GM12892 (cell line): ENCODE measurements at places on chromosomes 2 and 18.

DNA sequence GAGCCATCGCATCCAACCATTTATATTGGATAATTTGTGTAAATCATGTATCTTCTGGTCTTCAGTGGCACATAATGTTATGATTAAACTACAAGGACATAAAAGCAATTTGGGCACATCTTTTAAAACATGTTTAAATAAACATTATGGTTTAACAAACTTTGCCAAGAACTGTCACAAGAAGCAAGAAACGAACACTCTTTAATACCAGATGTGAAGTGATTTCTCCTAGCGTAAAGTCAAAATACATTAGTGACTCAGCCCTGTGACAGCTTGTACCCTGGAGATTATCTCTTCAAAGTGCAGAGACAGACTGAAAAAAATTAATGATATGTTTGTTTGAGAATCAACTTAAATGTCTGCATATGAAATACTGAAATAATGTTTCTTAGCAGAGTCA is 39.9 kb downstream of the DSEL start:
- no peak for DNase-seq

DNA sequence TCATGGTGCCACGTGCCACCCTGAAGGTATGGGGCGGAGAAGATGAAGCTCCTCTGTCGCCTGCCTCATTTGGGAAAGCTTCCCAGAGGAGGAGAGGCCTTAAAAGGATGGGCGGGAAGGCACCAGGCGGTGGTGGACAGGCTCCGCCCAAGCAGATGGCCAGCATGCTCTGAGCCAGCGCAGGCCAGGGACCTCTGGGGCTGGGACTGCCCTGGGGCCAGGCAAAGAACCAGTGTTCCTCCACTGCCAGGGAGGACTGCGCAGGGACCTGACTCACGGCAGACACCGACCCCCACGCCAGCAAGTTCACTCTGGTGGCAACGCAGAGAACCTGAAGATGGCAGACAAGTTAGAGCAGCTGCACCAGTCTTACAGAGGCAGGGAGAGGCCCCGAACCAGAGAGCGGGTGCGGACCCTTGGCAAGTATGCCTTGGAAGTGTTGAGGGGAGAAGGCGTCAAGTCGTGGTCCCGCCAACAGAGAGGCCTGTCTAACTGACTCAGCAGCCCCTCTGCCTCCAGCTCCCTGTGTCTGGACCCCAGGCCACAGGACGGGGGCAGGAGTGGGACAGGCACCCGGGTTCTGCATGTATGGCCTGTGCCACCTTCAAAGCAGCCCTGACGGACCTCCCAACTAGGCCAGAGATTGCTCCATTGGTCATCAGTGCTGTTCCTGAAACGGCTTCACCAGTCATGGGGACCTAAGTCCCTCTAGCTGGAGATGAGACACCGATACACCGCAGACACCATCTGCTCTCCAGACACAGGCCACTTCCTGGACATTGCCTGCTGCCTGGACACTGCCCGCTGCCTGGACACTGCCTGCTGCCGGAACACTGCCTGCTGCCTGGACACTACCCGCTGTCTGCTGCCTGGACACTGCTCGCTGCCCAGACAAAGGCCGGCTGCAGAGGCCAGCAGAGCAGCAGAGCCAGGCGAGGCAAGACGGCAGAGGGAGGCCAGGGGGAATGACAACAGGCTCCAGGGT is 124.7 kb downstream of the HDAC4 start:
- no peak for DNase-seq

- DNase-seq: no peak
These were observed 25.0 kb downstream of the FASTKD2 start for GRCh38 chr2:206790311-206790935.

GRCh38 chr2:191289049-191289448 is 43.8 kb downstream of the MYO1B start:
- DNase-seq: no peak

GRCh38 chr18:63850020-63850419 is 37.5 kb upstream of the SERPINB2 start:
- DNase-seq: no peak
